Upper lobe of right lung (tissue), 1 donor: ENCODE measurements at places on chromosomes 2 and 18.

- DNase-seq: no peak
Measured at GRCh38 chr2:178256382-178257042, 62.2 kb downstream of the OSBPL6 start.

- DNase-seq: no peak
Measured at GRCh38 chr2:10001586-10001985, 41.8 kb upstream of the KLF11 start.

- no peak for DNase-seq
Measured at GRCh38 chr2:213166109-213166508, 14.7 kb upstream of the IKZF2 start.

DNA sequence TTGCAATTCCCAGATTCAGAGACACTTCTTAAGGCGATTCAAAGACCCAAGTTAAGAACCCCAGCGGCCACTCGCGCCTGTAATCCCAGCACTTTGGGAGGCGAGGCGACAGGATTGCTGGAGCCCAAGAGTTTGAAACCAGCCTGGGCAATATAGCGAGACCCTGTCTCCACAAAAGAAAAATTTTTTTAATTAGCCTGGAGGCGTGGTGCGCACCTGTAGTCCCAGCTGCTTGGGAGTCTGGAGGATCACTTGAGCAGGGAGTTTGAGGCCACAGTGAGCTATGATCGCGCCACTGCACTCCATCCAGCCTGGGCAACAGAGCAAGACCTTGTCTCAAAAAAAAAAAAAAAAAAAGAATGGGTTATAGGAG, 585 bp upstream of the ANAPC1 start:
- DNase-seq: no peak

GRCh38 chr18:31667185-31667584, 17.2 kb downstream of the B4GALT6 start:
- DNase-seq: no peak
